ENCODE measurements at places on chromosomes 7 and 10.
A peak's percentile ranks its signal among the peaks of the same experiment; 100 is the strongest.

DNA sequence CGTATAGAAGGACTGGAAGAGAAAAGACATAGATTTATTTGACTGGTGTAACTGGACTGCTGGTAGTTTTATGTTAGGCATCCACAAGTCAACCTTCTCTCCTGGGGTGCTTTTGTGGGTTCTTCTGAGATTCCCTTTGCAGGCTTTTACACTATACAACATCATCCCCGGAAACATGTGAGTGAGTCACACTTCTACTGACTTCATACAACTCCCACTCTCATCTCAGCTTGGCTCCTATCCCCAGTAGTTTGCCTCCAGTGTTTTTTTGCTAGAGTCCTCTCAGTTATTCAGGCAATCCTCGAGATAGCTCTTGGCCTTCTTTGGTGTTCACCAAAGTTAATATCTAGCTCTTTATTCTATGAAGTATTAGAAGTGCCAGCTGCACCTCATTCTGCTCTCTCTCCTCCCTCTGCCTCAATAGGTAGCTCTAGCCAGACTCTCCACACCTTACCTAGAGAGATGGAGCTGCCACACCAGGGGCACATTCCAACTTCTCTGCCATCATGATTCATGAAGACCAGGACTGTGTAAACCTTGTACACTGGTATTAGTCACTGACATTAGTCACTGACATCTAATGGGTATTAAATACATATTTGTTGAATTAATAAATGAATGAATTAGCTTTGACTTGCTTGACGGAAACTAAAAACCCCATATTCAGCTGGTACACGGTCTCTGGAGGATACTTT is 281.9 kb downstream of the PPP1R3A start:
- no peak for DNase-seq

DNA sequence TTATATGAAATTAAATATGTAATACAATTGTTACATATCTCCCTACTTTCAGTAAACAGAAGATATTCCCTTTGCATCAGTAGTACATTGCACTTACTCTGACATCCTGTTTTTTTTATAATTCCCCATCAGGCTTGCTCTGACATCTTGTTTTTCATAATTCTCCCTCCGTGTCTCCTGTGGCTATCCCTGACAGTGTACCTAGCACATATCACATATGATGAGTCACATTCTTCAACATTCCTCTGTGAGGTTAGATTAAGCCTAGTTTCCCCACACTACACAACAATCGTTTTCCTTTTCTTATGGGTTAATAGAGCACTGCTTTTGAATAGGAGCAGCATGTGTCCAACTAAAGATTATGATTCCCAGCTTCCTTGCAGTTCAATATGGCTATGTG is 250.6 kb upstream of the NPVF start:
- no peak for DNase-seq

GRCh38 chr10:34880817-34881216 is 65.7 kb upstream of the PARD3 start:
- DNase-seq = no peak

DNA sequence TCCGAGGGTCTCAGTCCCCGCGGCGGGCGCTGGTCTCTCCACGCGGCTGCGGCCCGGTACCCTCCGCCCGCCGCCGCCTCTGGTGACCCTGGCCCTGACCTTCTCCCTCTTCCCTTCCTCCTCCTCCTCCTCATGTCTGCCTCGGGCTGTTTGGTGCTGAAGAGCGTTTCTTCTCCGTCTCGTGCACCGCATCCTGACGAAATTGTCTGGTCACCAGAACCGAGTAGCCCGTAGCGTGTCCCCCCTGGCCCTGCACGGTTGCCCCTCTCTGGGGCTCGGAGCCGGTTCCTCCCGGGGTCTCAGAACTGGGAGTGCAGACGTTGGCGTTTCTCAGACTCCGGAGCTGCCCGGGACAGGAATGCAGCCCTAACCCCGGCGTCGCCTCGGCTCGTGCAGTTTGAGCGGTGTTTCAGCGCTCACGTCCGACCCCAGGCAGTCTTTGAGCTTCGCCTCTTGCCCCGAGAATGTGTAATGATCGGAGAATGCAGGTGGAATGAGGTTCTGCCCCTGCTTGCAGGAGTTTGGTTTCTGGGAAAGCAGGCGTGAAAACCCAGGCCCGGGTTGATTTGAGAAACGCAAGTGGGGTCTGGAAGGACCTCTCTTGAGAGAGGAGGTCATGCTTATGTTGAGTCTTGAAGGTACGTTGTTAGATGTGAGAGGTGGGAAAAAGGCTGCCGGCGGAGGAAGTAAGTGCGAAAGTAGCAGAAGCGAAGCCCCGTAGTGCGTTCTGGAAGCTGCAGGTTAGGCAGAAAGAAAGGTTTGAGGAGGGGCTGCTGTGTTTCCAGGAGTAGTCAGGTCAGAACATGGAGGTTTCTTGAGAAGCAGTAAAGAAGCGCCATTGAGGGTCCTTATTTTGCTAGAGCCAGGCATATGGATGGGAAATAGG is 743 bp downstream of the RBM17 start:
- DNase-seq = peak; percentile 43

DNA sequence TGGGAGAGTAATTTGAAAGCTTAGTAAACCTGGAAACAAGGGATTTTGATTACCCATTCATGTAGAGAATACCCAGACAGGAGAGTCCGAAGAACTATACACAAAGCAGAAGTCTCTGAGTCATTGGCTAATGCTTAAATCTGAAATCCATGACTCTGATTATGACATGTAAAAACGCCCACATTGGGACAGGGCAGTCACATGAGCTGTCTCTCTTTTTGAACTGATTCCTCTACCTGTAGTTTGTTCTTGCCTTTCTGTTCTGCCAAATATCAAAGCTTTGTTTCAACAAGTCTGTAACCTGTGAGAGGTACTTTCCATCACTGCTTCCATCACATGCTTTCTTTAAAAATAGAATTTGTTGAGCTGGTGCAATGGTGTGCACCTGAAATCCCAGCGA is 4.3 kb upstream of the GPNMB start:
- DNase-seq = no peak

DNA sequence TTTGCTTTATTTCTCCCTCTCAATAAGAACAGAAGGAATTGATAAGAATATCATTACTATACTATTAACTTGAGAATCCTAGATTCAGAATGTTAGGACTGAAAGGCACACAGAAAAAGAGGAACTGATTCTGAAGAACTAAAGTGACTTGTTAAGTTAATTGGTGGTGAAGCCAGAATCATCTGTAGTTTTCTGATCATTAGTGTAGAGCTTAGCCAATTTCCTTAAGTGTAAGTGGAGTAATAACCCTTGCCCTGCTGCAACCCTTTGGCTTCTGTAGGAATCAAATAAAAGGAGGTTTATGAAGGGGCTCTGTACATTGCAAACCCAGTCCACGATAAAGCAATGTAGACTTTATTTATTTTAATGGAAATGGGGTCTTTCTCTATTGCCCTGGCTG is 1186.0 kb downstream of the SORCS3 start:
- DNase-seq = no peak

DNA sequence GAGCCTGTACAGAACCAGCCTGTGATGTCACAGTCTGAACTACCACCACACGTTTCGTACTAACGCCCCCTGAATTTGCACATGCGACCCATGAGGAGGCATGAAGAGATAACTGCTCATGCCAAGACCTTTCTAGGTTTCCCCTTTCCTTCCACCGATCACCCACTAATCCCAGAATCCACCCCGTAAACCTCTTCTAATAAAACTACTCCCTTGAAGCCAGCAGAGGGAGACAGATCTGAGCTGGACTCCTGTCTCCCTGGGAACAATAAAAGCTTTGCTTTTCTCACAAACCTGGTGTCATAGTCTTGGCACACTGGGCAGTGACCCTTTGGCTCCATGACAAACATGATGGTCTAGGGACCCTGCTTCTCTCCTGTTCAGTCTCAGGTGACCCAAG is 144.5 kb downstream of the FRMD4A start:
- DNase-seq = peak; percentile 16

GRCh38 chr7:96136600-96137239 is 185.2 kb downstream of the SLC25A13 start:
- no peak for DNase-seq
